ENCODE measurements at places on chromosomes 1 and 21.

DNA sequence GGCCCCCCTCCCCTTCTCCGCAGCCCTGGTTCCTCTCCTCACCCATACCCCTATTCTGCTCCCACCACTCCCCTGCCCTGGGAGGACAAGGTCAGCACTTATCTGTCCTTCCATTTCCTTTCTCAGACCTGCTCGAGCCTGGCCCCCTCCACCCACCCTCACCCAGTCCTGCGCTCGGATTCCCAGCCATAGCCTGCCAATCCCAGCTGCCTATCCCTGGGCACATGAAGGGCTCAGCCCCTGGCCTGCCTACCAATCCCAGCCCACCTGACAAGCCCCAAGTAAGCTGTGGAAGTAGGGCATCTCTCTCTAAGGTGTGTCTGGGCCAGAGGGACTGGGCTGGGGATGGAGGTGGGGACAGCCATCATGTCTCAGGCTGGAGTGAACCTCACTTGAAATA lies 5.4 kb downstream of the BLACAT1 start:
- no peak for DNase-seq

GRCh38 chr1:76144247-76144646 lies 69.7 kb downstream of the ST6GALNAC3 start:
- no peak for DNase-seq

DNA sequence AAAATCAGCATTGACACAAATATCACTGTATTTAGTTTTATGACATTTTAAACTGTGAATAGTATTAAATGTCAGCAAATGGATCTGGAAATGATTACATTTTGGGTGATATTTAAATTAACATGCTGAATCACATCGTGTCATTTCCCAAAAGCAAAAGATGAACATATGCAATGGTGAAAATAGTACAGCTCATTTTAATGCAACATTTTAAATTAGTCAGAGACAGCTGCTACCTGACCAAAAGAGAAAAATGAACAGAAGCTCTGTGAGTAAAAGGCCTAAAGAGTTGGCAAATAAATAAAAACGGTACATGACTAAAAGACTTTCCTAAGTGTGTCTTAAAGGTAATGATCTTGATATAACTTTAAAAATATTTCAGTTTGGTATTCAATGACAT lies 86.0 kb upstream of the GNG4 start:
- no peak for DNase-seq

DNA sequence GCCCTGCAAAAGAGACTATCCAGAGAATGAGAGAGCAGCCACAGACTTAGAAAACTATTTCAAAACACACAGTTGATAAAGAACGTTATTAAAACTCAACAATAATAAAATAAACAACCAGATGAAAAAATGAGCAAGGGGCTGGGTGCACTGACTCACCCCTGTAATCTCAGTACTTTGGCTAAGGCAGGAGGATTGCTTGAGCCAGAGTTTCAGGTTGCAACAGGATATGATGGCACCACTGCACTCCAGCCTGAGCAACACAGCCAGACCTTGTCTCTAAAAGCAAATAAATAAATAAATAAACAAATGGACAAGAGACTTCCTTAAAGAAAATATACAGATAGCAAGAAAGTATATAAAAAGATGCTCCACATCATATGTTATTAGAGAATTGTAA lies 144.6 kb downstream of the LRRIQ3 start:
- DNase-seq: no peak

GRCh38 chr1:77762072-77762476 lies 2.4 kb upstream of the USP33 start:
- peak; percentile 24 for DNase-seq

- DNase-seq: no peak
Observed at GRCh38 chr1:204149107-204149506, 2.7 kb downstream of the ETNK2 start.

DNA sequence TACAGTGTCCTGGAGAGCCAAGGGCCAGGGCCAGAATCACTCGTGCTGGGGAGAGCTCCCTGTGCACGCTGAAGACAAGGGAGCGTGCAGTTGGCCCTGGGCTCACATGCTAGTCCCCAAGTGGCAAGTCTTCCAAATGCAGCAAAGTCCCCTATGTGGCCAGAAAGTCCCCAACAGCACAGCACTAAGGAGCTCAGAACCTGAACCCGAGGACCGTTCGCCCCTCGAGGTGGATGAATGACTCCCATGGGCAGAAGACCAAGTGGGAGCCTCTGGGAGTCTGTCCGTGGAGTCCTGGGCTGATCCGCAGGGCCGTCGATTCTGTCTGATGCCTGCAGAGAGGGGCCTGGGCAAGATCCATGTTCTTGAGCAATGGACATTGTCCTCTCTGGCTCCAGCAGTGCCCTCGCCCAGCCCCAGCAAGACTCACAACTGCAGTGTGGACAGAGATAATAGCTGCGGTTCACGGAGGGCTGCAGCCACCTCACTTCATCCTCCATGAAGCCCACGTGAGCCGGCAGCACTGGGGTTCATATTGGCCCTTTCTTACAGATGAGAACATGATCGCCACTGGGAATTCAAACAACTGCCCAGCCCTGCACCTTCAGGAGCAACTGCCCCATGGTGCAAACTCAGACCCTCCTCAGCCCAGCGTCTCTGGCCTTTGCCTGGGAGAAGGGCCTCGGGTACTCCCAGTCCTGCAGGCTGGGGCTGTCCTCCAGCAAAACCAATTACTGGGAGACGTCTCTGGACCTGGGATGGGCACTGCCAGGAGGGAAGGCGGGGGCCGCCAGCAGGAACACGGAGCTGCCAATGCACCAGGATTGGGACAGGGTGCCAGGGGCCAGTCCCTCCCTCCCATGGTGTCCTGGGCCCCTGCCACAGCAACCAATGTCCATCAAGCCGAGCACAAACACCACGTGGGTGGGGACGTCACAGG lies 243.7 kb downstream of the NPHP4 start:
- no peak for DNase-seq

DNA sequence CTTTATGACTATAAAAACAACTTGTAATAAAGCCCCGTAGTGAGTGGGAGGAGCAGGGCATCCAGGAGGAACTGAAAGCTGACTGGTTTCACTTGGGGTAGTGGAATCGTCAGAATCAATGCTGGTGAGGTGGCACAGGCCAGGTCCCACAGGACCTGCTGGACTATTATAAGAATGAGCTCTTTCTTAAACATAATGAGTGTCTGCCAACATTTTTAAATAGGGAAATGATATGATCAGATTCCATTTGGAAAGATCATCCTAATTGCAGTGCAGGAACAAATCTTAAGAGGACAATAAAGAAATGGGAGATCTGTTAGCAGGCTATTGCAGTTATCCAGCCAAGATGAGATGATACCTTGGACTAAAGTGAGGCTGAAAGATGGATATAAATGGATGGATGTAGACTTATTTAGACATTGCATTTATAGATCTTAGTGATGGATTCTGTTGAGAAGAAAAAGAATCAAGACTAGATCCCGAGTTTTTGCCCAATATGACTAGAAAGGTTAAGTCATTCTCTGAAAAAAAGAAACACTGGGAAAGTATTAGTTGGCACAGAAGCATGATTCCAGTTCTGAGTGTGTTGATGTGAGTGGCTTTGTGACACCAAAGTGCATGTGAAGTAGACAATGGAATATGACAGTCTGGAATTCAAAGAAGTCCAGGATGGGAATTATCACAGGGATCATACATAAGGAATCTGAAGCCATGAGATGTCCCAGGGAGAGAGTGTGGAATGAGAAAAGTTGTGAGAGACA lies 153.3 kb upstream of the SGIP1 start:
- peak; percentile 63 for DNase-seq

Data from CD4-positive, alpha-beta T cell (primary cell).